Dermis blood vessel endothelial cell (primary cell): ENCODE measurements at places on chromosomes 6 and 20. TPM values are rescaled to one million over a fixed set of nuclear protein-coding genes. Genes with fewer than 3 reads are reported as not detected.

DNA sequence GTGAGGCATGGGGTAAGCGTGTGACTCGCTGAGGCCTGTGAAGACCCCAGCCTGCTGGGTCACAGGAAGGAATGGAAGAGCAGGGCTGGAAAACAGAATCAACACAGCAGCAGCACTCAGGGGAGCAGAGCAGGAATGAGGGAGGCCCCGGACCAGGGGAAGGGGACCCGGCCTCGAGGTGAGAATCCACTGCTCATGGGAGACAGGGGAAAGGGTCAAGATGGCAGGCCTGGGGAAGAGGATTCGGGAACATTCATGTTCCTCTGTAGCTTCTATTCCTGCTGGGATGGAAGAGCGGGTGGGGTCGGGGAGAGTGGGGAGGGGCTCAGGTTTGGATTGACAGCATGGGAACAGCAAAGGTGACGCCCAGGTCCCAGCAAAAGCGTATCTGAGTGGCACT, 59.4 kb downstream of the NPEPL1 start:
- DNase-seq, result no peak

GRCh38 chr6:170160031-170160627, 130.7 kb downstream of the DLL1 start:
- no peak for DNase-seq

Gene C6orf132
- under 0.01 TPM in 1 of 2 replicates, not detected in the other for total RNA-seq

Gene OPN5
- not detected in 2 replicates for total RNA-seq

Gene NRN1
- total RNA-seq, result 43.4 and 56.3 TPM in 2 replicates

Gene ENPP5
- total RNA-seq, result 0.17 TPM in 1 of 2 replicates, not detected in the other

Gene SLX4IP
- 3.2 and 4.3 TPM in 2 replicates for total RNA-seq
